ENCODE measurements at places on chromosomes 2 and 18.

DNA sequence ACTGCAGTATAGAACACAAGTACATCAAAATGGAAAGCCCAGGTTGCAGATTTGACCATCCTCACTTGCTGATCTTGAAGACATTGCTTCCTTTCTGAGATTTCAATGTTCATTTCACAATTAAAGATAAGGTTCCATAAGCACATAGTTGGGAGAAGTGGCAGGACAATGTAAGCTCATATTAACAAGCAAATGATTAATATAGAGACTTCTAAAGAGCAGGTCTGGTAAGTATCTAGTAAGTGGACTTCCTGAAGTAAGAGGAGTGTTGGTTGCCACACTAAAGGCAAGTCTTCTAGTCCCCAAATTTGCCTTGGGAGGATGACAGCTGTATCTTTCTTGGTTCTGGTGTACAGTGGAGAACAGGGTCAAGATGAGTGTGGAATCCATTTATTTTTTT, 1.4 kb upstream of the PTPRM start:
- no peak for DNase-seq

DNA sequence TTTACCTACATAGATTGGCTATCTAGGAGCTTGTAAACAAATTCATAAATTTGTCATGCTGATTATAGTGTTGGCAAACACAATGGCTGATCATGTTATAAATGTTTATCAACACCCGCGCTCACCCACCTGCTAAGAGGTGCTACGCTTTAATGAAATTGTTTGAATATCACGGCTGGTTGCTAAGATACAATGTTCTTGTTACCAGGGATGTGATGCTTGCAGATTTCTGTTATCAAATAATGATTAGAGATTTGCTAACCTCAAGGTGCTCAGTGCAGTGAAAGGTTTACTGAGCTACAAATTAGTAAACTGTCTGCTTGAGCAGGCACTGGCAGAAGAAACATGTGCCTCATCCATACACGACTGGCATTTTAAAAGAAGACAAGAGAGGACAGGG, 160.0 kb upstream of the ZEB2 start:
- no peak for DNase-seq

DNA sequence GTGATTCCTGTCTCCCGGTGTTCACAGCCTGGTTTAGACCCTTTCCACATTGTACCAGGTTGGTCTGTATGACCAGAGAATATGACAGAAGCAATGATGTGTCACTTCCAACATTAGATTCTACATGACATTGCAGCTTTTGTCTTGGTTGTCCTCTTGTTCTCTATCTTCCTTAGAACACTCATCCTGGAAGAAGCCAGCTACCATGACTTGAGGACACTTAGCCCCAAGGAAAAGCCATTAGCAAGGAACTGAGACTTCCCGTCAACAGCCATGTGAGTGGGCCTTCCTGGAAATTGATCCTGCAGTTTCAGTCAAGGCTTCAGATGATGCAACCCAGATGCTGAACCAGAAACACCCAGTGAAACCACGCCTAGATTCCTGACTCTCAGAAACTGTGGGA, 143.3 kb downstream of the MREG start:
- DNase-seq = no peak

GRCh38 chr2:137828624-137829023, 135.6 kb upstream of the HNMT start:
- no peak for DNase-seq

DNA sequence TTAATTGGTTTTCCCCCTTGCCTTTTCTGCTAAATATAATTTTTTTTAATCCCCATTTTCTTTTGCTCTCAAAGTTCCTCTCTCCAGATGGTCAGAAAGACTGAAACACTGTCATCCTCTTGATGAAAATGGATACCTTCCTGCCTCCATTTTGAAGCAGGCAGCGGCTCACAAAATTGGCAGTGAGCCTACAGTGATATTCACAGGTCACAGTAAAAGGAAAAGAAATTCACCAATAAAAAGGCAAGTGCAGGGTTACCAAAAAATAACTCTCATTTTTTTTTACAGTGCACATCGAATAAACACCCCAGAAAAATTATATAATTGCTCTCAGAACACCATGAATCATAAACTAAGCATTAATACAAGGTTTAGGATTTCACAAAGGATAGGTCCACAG, 307.5 kb downstream of the TCF4 start:
- DNase-seq = no peak

- DNase-seq = no peak
Observed at GRCh38 chr18:76335859-76336640, 159.0 kb downstream of the ZNF516 start.

Measured in occipital lobe (tissue), 3 donors.